ENCODE measurements at places on chromosomes 1 and 21. TPM values are rescaled to one million over a fixed set of nuclear protein-coding genes. Genes with fewer than 3 reads are reported as not detected.

- DNase-seq: no peak
These were observed 98.7 kb downstream of the WDR4 start for GRCh38 chr21:42780617-42781016.

DNA sequence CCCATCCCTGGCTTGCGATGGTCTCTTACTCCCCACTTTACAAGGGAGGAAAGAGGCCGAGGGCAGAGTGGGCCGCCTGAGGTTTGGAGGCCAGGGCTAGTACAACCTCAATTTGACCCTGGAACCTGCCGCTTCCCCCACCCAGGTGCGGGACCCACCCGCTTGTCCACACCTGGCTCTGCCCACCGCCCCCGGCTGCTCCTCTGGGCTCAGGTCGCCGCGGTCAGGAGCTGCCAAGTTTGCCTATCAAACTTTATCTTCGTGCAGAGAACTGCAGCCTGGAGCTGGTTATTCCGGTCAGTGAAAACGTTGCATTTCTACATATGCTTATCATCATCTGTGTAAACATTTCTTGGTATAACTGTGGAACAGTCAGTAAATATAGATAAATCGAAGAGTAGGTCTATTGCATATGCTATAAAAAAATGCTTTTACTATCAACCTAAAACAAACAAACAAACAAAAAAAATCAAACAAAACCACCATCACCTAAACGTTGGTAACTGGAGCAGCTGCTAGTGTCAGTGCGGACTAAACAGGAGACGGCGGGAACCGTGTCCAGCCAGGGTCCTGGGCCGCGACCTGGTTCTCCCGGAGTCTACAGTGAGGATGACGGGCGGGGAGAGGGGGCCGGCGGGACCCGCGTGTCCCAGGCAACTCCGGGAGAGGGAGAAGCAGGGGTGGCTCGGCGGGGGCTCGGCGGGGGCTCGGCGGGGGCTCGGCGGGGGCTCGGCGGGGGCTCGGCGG, 906 bp upstream of the ADARB1 start:
- no peak for DNase-seq

DNA sequence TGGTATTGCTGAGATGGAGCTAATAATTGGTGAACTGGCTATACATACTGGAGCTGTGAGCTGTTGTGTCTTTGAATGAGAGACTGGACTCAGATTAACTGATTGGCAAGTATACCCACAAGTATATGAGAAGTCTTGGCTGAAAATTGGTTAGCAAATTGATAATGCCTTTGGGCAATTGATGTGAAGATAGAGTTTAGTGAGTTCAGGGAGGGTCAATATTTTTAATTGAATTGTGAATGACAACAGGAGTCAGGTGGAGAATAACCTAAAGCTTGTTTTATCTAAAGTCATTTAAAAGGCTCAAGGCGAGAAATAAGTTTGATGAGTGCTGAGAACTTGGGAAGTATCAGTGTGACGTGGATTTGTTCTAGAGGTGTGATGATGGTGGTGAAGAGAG, 27.5 kb downstream of the NCAM2 start:
- no peak for DNase-seq

The HOOK1 gene
- not detected for total RNA-seq

DNA sequence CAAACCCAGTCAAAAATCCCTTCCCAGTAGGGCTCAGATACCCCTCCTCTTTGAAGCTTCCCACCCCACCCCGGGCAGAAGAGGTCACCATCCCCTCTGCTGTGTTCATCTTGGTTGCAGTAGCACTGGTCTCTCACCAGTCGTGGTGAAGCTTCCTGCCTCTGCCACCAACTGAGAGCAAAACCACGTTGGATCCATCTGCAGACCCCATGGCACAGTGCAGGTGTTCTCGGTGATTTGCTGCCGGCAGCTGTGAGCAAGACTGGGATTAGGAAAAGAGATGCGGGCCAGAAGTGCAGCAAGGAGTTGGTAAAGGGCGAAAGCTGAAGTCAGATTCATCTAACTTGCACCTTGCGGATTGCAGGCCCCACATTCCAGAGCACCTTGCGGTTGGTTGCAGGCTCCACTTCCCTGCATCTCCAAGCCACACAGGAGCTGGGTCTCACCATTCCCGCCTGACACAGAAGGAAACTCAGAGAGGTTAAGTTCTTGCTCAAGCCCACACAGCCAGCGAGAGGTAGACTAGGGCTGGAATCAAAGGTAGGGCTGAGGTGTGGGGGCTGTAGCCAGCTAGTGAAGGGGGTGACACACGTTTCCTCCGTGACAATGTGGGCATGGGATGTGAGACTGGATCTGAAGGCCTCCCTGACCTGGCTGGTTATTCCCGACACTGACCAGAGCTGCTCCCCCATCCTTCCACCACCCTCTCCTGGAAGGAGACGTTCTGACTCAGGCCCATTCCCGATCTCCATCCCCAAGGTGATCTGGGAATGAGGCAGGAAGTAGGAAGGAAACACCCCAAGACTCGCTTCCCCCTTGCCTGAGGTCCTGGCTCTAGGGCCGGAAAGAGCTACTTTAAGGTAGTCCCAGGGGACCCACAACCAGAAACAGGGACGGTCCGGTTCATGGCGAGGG, 3.3 kb upstream of the FAM110D start:
- DNase-seq: no peak

The TRIM62 gene
- total RNA-seq: 7.5 TPM

The ARHGEF10L gene
- total RNA-seq: 13.7 TPM

GRCh38 chr1:243528459-243529121, 272.7 kb downstream of the SDCCAG8 start:
- DNase-seq: no peak

The MPL gene
- not detected for total RNA-seq

- no peak for DNase-seq
These were observed 586.4 kb upstream of the TMPRSS15 start for GRCh38 chr21:18989953-18990495.

DNA sequence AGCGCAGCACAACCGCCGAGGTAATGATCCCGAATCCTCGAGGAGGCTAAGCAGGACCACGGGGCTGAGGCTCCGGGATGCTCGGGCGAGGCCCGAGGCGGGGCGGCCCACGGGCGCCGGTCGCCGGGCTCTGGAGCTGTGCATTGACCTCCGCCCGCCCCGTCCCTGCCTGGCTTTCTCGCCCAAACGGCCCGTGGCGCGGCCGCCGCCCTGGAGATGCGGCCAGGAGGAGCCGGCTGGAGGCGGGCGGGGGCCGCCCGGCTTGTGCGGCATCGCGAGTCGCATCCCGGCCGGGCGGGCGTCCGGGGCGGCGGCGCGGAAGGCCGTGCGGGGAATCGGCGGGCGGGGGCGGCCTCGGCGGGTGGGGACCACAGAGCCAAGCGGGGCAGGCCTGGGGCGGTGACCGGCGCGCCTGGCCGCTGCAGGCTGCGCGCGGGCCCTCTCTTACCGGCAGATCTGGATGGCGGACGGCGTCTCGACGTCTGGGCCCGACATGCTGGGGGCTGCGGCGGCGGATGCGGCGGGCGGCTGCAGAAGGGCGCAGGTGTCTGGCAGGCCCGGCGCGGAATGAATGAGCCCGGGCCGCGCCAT, 663 bp downstream of the ACOT7 start:
- DNase-seq: no peak

DNA sequence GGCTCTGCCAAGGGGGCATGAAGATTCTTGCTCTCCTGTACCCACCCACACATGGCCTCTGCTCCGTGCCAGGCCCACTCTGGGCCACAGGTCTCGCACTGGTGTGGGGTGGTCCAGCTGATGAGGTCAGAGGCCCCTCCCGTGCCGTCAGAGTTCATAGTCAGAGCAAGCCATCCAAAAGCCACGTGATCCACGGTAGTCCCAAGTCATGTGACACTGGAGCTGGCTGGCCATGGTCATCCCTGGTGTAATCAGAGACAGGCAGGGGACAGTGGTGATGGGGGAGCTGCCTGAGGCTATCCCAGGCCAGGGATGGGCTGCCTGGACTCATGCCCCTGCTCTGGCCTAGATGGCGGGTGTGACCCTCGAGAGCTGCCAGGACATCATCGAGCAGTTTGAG, 10.5 kb downstream of the PLCH2 start:
- DNase-seq: no peak
